Right forelimb (tissue), 1 donor: ENCODE measurements at places on chromosomes 2 and 18.

DNA sequence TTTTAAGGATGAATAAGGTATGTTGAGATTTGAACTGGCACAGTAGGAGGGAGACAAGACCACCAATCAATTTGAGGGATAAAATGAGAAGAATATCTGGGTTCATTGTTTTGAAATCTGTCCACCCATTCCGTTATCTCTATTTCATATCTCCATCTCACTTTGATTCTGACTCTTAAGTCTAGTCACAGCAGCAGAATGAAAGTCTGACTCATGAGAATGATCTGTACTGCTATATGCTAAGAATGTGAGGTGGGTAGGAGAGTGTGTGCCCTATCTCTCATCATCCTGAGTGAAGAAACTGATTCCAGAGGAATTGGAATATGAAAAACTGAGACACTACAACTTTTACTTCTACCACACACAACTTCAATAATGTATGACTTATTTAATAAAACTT, 1994.5 kb upstream of the PIK3C3 start:
- DNase-seq, result no peak

DNA sequence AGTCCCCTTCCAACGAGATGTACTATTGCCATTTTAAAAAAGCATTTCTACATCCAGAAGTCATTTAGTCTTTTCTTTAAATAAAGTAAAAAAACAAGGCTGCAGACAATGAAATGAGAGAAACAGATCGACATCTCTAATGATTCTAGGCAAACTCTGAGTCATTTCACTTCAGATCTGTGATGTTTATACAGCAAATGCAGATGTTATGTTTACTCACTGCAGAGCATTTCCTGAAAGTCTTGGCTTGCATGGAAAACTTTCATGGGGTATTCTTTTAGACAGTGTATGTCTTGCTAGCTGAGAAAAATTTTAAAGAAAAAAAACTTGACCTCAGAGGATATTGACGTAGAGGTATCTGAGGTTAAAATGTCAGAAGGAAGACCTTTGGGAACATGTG, 797.4 kb downstream of the CNTNAP5 start:
- DNase-seq, result no peak

GRCh38 chr2:212535996-212536816, 2.4 kb downstream of the ERBB4 start:
- DNase-seq, result peak; percentile 48

DNA sequence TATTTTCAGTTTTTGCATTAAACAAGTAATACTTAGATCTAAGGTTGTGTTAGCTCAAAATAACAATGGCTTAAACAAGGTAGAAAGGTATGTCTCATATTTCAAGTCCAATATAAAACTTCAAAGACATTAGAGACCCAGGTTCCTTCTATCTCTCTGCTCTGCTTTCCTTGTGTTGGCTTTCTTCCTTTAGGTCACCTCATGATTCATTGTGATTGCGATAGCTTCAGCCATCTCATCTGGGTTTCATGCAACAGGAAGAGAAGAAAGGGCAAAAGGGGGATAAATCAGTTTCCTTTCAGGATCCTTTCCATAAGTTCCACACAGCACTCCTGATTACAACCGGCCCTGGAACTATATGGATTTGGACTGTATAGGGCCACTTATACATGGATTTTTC, 16.0 kb upstream of the TBR1 start:
- DNase-seq, result no peak

DNA sequence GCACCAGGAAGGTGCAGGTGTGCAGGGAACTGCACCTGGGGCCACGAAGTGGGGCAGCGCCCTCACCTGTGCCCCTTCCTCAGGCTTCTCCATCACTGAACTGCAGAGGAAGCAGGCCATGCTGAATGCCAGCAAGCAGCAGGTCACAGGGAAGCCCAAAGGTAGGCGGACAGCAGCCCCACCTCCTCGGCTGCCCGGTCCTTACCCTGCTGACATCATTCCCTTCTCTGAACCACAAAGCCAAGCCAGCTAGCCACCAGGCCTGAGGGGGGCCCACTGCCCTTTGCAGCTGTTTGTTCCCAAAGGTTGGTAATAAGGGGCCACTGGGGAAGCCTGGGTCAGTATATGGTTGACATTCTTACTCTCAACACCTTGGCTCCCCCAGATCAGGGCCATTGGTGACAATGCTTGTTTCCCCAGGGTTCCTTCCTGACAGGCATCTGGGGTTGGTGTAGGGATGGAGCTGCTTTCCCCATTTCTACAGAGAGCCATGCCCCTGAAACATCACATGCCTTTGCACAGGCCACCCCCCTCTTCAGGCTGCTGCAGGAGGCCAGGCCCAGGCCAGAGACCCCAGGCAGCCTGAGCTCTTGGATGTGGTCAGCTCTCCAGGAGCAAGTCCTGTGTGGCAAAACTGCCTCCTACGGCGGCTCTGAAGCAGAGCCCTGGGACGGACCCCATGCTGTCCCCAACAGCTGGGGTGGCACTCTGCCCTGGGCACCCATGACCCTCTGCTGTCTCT, 47.8 kb downstream of the FAM168B start:
- no peak for DNase-seq

DNA sequence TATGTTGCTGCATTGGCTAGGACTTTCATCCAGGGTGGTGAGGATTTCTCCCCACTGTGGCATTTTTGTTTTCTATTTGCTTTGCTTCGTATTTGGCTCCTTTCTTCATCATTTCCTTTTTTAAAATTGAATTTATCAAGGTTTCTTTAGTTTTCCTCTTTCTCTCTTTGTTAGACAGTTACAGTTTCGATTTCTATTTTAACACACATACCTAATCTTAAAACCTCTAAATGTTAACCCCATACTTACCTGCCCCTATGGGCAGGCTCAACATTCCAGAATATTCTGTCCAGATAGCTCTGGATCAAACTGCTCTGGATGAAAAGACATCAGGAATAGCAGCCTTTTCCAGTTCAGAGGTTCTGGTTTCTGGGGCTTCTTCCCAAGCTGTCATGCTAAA, 49.2 kb downstream of the DIPK1C start:
- no peak for DNase-seq

DNA sequence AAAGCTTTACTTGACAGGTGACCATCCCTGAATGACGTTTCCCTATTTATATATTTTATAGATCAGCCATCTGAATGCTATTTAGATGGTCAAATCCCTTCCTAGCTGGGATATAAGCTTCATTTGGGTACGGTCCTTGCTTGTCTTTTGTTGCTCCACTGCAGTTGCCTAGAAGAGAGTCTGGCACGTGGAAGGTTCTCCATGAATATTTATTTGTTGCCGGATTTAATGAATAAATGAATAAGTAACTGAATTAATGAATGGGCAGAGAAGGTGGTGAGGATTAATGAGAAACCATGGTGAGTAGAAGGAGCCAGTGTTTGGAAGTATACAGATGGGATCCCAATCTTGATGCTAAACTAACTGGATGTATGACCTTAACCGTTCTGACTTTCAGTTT, 222.1 kb downstream of the LPIN1 start:
- no peak for DNase-seq

GRCh38 chr18:41548521-41549260, 406.3 kb upstream of the PIK3C3 start:
- DNase-seq, result no peak

DNA sequence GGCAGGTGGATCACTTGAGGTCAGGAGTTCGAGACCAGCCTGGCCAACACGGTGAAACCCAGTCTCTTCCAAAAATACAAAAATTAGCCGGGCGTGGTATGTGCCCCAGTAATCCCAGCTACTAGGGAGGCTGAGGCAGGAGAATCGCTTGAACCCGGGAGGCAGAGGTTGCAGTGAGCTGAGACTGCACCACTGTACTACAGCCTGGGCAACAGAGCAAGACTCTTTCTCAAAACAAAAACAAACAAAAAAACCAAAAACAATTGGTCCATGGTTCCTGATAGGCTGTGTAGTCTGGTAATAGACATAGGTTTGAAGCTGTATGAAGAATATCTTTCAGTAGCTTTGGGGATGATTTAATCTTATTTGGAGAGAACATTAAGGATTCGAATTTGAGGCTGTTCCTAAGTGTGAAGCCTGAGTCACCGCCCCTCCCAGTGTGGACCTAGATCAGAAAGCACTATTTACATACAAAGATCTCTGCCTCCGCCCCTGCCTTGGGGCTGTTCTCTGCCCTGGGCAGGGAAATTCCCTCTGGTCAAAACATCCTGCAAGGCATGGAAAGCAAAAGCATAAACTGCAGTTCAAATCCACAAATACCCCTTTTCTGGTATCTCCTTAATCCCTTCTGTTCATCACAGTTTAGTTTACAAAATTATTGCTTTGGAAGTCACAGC, 52.8 kb upstream of the PMAIP1 start:
- DNase-seq, result no peak

GRCh38 chr2:85174943-85175342, 41.8 kb downstream of the TCF7L1 start:
- no peak for DNase-seq

DNA sequence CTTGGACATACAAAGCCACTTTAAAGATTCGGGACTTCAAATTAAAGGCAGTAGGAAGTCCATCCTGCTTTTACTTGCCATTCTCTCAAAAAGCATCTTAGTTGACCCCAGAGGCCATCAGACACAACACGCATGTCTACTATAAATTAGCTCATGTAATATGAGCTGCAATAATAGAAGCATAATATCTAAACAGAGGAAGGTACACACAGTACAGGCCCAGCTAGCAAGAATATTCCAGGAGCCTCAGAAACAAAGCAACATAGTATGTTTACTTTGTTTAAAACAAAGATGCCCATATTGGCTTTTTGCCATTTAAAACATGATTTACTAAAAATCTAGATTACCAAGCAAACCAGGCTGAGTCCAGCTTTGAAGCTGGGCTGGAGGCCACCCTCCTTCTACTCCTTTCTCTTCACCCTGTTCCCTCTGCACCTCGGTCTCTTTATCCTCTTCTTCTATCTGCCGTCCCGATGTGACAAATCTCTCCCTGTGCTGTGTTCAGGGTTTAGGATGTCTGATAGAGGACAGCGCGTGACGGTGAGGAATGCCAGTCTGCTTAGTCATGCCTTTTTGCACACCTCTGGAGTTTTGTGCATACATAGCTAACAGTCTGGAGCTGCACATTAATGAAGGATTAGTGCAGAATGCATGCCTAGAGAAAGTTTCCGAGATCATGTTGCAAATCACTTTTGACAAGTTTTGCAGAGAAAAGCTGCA, 28.2 kb downstream of the DTNA start:
- DNase-seq, result no peak

DNA sequence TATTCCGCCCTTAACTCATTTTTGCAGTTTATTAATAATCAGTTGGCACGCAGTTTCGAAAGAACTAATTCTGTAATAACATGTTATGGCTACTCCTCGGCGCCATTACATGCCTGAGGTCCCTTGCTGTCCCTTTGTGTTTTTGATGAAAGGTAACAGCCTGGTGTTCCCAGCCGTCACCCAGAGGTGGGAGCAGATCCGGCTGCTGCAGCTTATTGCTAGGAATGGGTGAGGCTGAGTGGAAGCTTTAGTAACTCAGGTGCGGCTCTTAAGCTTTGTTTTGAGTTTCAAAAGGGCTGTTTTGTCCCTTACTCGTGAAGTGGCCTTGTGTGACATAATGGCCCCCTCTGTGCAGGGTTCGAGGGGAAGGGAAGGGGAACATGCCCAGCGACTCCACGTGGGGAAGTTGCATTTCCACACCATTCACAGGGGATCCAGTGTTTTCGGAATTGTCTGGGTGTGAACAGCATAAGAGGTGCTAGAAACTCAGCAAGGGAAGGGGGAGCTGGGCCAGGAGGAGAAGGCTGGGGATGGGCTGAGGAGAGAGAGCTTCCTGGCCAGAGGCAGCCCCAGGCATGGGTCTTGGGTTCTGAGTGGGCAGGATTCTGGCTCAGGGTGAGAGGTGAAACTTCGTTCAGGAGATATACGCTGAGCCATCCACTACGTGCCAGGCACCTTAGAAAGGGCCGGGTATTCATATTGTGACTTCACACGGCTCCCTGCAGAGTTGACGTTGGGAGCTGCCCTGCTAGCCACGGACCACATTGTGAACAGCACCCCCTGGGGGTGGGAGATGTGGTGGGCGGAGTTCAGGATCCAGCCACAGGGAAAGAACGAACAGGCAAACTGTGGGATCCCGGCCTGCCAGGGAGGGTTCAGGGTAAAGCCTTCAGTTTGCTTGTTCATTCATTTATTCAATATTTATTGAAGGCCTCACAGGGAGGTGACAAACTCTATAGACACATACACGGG, 84.4 kb downstream of the TGOLN2 start:
- DNase-seq, result no peak

- DNase-seq, result no peak
These were observed 177.8 kb downstream of the KIAA1328 start for GRCh38 chr18:37006742-37007141.

- no peak for DNase-seq
These were observed 9.6 kb downstream of the CYRIA start for GRCh38 chr2:16655905-16656642.

- DNase-seq, result no peak
These were observed 836.5 kb upstream of the ID2 start for GRCh38 chr2:7845332-7845731.

GRCh38 chr2:18426174-18426573, 134.3 kb downstream of the RDH14 start:
- DNase-seq, result no peak

GRCh38 chr2:71513721-71514120, 60.4 kb downstream of the DYSF start:
- DNase-seq, result no peak

GRCh38 chr2:192162392-192163042, 32.2 kb downstream of the TMEFF2 start:
- peak; percentile 77 for DNase-seq

DNA sequence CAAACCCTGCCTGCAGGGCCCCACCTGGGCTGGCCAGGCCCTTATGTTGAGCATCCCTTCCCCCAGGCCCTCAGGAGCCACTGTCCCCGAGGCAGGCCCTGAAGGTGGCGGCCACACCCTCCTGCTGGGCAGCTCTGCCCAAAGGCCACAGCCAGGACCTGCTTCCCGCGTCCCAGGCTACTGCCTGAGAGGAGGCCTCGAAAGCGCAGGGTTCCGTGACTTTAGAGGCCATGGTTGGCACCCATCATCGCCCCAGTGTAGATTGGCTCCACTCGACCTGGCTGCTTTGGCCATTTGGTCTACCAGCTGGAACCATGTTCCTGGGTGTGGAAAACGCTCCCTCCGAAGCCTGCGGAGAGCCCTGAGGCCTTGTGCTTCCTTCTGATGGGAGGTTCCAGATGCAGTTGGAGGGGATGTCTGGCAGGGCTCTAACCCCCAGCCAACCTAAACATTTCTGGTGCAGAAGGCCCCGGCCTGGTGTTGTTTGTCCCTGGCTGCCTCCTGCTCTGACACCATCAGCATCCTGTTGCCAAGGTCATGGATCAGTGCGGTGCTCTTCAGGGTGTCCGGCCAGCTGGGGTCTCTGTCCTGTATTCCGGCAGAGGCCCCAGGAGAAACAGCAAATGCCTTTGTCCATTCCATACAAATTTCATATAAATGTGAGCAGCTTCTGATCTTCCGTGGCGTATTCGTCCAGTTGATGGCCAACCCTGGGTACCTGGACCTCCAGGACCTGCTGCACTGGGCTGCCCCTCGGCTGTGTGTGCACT, 14.7 kb downstream of the CAPN10 start:
- peak; percentile 37 for DNase-seq

GRCh38 chr2:113677330-113677729, 50.3 kb downstream of the RABL2A start:
- no peak for DNase-seq
